Psoas muscle (tissue), 8 donors: ENCODE measurements at places on chromosomes 6 and 20.

DNA sequence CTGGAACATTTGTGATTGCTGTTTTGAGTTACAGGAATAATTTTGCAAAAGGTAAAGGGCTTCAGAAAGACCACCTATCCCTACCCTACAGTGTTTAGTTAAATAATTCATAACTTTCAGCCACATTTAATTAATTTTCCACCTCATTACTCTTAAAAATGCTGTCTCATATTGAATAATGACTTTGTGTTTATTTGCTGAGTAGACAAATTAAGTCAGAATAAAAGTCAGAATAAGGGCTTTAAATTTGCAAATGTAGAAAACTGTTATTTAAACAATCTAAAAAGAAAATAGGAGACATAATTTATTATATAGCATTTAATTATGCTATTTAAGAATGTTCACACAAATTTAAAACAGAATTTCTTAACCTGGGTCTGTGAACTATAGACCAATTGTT is 293.7 kb upstream of the RIMS1 start:
- no peak for DNase-seq

DNA sequence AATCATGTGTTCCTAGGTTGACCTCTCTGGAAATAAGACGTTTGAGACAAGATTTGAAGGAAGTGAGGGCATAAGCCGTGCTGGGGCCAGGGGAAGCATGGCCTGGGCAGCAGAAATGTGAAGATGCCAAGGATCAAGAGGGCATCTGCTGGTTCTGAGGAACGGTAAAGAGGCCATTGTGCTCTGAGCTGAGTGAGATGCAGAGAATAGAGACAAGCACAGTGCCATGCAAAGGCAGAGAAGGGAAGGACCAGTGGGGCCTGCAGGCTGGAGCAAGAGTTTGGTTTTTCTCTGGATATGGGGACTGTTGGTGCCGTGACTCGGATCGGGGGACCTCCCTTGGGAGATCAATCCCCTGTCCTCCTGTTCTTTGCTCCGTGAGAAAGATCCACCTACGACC is 50.8 kb downstream of the SMPDL3A start:
- no peak for DNase-seq

GRCh38 chr6:152836523-152836922 is 85.9 kb downstream of the VIP start:
- no peak for DNase-seq

- DNase-seq = no peak
Measured at GRCh38 chr6:31762878-31763618, 592 bp downstream of the SAPCD1 start.

GRCh38 chr20:6837730-6838129 is 70.2 kb downstream of the BMP2 start:
- DNase-seq = no peak

DNA sequence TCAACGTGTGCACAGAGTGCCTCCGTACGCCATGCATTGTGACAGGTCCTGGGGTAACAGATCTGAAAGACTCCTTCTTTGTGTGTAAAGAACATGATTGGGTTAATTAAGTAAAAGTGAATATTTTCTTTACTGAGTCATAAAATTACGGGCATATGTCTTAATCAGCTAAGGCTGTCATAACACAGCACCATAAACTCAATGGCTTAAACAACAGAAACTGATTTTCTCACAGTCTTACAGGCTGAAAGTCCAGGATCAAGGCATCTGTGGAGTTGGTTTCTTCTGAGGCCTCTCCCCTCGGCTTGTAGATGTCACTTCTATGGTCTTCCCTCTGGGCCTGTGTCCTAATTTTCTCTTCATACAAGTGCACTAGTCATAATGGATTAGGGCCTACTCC is 176.9 kb downstream of the MTFR2 start:
- no peak for DNase-seq

DNA sequence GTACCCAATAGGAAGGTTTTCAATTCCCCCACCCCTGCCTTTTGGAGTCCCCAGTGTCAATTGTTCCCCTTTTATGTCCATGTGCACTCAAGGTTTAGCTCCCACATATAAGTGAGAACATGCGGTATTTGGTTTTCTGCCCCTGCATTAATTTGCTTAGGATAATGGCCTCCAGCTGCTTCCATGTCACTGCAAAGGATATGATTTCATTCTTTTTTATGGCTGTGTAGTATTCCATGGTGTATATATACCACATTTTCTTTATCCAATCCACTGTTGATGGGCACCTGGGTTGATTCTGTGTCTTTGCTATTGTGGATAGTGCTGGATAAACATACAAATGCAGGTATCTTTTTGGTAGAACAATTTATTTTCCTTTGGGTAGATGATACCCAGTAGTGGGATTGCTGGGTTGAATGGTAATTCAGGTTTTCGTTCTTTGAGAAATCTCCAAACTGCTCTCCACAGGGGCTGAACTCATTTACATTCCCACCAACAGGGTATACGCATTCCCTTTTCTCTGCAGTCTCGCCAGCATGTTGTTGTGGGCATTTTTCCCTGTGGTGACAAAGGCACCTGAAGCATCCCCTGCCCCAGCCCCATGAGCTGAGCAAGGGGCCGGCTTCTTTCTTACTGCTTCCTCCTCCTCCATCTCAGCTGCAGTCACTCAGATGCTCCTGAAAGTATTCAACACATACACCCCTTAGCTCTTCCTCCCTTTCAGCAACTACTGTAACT is 66.7 kb downstream of the ELOVL2 start:
- DNase-seq = no peak
